ENCODE measurements at places on chromosomes 5 and 9.

DNA sequence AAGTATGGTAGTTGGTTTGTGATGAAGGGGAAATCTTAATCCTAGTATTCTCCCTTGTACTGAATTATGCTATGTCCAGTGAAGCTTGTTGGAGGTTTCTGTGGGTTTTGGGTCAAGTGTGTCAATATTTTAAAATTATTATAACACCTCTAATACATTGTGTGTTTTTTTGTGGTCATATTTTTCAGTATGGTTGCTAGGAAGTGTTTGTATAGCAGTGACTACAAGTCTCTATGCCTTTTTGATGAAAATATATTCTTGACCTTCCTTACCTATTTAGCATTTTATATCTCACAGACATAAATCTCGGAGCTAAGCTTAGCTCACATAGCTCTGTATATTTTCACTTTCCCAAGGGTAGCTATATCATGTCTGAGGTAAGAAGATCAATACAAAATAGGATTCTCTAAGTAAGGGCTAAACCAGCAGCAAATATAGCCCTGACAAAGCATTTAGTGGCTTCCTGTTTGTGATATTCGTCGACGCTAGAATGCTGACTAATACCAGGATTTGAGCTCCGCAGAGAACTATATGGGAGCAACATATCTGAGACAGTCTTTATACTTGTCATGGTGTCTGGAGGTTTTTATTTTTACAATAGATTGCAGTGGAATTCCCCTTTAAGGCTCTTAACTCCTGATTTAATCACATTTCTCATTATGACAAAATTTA, 82.3 kb downstream of the MACIR start:
- DNase-seq: no peak

DNA sequence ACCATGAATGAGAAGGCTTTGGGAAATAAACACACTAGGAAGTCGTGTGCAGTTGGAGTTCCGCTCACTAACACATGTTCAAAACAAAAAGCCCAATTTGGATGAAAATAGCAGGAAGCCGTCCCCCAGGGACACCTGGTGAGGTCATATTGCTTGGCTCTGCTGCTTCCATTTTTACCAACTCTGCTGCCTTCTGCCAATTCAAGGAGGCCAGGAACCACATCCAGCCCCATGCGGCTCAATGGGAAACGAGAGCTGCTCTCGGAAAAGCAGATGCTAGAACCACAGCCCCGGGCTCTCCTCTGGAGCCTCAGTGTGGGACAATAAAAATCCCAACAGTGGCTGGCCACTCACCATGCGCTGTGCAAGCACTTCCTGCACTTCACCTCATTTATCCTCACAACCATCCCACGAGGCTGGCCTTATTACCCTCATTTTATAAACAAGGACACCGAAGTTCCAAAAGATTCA, 13.4 kb downstream of the ADAM19 start:
- no peak for DNase-seq

DNA sequence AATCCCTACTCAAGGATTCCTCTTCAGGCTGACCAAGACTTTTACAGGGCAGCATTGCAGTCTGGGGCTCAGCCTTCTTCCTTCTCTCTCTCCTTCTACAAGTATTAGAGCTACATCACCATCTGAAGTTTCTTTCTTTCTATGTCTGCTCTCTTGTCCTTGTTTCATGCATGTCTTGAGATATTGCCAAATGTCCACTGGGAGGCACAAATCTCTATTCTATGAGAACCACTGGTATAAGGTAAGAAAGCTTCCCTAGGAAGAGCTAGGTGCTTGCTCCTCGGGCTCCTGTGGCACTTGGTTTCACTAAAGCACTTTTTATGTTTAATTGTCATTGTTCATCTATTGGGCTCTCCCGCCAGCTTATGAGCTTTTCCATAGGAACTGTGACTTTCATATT, 289.2 kb upstream of the PCSK5 start:
- DNase-seq: no peak

DNA sequence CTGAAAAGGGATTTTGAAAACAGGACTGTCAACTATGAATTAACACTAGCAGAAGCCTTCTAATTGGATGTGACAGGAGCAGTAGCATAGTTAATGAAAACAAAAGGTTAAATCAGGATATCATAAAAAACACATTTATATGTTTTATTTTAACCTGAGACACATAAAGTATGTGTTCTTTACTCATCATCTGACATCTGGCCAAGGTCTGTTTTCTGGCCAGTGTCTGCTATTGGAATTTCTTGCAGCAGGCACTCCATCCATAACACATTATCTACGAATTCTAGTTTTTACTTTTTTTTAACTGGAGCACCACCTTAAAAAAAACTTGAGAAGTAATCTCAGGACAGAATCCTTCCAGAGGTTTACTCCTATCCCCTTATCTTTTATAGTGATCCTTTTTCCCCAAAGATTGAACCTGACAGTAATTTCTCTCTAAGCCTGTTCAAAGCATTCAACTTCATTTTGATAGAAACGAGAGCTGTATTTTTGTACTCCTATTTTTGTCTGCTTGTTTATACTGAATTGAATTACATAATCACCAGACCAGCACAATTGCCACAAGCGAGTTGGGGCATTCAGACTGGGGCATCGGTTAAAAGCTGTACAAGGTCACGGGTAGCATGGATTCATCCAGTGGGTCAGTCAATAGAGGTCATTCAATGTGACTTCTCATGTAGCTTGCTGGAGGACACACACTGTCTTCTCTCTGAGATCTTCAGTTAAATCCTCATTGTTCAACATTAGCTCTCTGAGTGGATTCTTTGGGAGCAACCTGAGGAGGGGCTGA, 205.6 kb upstream of the CLINT1 start:
- no peak for DNase-seq

GRCh38 chr5:17482790-17483189, 15.2 kb upstream of the TAF11L2 start:
- DNase-seq: no peak

DNA sequence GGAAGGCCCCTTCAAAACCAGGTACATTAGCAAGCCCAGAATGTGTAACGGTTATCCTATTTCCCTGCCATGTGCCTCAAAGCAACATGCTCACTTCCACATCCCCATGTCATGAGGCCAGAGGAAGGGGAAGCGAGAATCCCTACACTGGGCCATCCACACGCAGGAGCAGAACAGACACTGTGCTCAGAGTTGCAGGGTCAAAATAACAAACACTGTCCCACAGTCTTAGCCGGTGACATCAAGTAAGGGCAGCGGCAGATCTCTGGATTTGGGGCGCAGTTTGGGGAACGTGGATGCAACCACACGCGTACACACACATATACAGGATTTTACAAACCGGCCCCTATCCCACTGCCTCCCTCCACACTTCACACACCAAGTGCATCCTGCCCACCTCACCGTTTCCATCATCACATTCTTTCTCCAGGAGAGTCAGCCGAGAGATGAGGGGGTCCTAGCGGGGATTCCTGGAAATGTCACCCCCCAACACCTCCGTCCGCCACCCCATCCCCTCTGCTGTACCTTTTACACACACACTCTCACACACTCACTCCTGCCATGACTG, 776 bp downstream of the APBA1 start:
- no peak for DNase-seq

- no peak for DNase-seq
Measured at GRCh38 chr9:83936523-83936922, 15.3 kb upstream of the KIF27 start.

DNA sequence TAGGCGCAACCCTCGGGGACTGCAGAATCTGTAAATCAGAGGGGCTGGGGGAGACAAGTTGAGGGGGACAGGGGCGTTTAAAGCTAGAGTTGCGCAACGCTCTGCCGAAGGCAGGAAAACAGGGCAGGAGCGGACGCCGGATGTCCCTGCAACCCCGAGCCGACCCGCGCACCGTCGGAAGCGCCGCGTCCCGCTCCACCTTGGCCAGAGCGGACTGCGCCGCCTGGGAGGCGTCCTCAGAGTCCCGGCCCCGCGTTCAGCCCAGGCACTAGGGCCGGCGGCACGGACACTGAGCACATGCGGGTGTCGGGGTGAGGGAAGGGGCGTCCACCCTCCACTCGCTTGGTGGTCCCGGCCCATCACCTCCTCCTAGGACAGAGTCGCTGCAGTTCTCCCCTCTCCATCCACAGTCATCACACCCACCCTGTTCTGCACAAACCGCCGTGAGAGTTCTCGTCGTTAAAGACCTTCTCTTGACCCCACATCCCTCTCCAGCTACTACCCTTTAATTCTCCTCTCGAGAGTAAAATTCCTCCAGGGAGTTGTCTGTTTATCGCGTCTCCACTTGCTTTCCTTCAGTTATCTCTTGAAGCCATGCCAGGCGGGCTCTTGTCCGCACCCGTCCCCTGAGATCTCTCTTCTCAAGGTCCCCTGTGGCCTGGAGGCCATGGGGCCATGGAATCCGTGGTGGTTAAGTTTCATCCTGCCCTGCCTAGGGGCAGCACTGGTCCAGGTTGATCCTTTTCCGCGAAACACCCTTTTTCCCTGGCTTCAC, 796 bp upstream of the PDLIM7 start:
- DNase-seq: no peak

- no peak for DNase-seq
Measured at GRCh38 chr9:123175854-123176629, 92.3 kb downstream of the STRBP start.

GRCh38 chr5:66993448-66993847, 203.2 kb downstream of the CD180 start:
- DNase-seq: no peak

- no peak for DNase-seq
Measured at GRCh38 chr5:54278036-54278830, 32.1 kb downstream of the ARL15 start.

DNA sequence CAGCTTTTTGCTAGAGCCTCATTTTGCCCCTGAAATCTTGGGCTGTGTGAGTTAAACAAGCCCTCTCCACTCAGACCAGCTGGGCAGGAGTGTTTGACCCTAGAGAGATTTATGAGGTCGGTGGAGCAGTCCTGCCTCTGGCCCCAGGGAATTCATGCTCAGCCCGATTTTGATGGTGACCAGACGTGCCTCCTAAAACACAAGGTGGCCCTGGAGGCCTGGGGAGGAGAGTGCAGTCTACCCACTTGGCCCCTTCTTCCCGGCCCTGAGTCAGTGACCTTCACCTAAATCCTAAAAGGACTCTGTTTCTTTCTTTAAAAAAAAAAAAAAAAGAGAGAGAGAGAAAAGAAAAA, 86.6 kb upstream of the SAP30L start:
- no peak for DNase-seq

GRCh38 chr5:109399092-109399759, 10.5 kb downstream of the PJA2 start:
- DNase-seq: no peak

DNA sequence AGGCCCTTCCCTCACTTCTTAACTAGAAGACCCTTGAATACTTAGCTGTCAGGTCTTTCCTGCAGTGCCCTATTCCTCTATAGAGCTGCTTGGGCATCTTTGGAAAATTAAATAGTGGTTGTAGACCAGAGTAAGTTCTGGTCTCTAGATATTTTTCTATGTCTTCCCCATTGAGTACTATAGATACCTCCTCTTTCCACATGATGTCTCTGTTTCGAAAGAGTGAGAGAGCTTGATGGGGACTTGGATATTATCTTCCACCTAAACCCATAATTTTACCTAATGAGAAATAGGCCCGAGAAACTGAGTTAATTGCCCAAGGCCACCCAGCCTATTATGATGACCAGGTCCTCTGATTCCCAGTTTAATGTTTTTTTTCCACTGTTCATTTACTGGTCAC, 40.2 kb downstream of the SPEF2 start:
- DNase-seq: no peak

- DNase-seq: no peak
Measured at GRCh38 chr5:179609834-179610108, 13.7 kb downstream of the HNRNPH1 start.

All from central memory CD8-positive, alpha-beta T cell (primary cell).